Suppressor macrophage (primary cell): ENCODE measurements at places on chromosomes 6 and 20.

- no peak for DNase-seq
Observed at GRCh38 chr6:117280922-117281321, 15.6 kb downstream of the VGLL2 start.

GRCh38 chr6:84408028-84408427 lies 180.6 kb upstream of the CEP162 start:
- DNase-seq = no peak

GRCh38 chr20:47981222-47981621 lies 195.9 kb upstream of the SULF2 start:
- DNase-seq = no peak

DNA sequence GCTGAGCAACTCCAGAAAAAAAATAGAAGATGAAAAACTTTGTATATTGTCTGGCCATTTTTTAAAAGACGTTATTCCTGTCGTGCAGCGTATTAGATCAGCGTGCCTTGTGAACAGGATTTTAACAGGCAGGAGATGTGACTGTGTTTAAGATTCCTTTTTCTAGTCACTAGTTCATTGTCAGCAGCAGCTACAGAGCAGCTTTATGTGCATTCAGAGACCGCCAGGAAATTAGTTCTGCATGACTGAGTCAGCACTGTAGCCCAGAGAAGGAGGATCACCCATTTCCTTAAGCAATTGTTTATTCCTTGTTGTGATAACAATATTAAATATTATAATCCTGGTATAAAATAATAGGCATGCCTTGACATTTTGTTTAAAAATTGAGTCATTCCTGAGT lies 75.4 kb upstream of the ADGRB3 start:
- DNase-seq = no peak

GRCh38 chr6:162463576-162463975 lies 264.0 kb downstream of the PRKN start:
- DNase-seq = no peak

GRCh38 chr6:28402197-28402596 lies 2.6 kb upstream of the ZSCAN12 start:
- DNase-seq = no peak

DNA sequence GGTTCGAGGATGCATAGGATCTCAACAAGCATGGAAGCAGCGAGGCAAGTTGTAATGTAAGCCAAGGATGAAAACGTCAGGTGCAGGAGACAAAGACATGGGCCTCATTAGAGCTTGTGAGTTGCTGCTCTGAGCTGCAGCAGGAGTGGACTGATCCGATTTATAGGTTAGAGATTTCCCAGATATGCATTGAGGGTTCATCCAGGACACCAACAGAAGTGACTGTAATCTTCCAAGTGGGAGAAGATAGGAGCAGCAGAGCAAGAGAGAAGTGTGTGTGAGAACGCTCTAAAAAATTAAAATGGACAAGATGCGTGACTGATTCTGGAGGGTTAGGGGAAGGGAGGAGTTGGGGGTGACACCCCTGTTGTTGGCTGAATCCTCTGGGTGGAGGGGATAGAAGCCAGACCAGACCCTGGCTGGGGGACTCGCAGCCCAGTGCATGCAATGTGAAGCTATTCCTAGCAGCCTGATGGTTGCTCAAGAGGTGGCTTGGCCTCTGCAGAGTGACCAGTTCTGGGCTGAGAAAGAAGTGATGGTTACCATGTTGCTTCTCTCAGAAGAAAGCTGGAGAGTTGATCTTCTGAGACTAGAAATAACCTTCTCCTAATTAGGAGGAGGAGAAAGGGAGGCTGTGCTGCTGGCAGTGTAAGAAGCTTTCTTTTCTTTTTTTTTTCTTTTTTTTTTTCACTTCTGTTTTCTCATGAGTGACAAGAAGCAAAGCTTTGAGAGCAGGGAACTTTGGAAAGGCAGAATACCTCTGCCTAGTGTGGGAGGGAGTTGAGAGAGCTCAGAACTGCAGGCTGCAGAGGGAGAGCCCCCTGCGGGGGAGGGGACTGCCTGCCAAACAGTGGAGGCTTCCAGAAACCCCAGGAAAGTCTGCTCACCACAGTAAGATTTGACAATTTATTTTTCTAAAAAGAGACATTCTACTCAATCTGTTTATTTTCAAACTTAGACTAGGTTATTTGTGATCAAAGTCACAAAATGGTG lies 116.9 kb downstream of the SLX4IP start:
- DNase-seq = peak; percentile 62

DNA sequence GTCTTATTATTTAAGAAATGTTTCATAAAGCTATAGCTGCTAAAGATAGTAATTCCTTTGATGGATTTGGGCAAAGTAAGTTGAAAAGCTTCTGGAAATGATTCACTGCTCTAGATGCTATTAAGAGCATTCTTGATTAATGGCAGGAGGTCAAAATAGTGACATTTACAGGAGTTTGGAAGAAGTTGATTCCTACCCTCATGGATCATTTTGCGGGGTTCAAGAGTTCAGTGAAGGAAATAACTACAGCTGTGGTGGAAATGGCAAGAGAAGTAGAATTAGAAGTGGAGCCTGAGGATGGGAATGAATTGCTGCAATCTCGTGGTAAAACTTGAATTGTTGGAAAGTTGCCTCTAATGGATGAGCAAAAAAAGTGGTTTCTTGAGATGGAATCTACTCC lies 316.1 kb downstream of the UTRN start:
- no peak for DNase-seq

DNA sequence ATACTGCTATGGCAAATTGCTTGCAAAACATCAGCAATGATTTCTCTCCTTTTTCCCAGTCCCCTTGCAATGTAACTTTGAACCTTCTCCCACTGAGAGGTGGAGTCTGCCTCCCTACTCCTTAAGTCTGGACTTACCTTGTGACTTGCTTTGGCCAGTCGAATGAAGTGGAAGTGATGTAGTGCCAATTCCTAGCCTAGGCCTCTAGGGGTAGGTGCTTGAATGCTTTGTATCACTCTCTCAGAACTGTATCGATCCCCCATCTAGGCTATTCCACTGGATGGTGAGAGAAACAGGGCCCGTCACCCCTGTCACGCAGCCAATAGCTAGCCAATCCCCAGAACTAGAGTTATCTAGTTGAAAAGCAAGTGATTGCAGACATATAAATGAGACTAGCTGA lies 238.6 kb downstream of the BTBD3 start:
- no peak for DNase-seq

- DNase-seq = no peak
Observed at GRCh38 chr6:136175873-136176272, 74.2 kb downstream of the MTFR2 start.
